Activated CD4-positive, alpha-beta T cell treated with anti-CD3 and anti-CD28 coated beads, Interleukin-2, amount 50 U/mL, for 4 hours (primary cell): ENCODE measurements at places on chromosomes 5 and 9.

- no peak for DNase-seq
Observed at GRCh38 chr9:94990897-94991561, 264.5 kb downstream of the AOPEP start.

DNA sequence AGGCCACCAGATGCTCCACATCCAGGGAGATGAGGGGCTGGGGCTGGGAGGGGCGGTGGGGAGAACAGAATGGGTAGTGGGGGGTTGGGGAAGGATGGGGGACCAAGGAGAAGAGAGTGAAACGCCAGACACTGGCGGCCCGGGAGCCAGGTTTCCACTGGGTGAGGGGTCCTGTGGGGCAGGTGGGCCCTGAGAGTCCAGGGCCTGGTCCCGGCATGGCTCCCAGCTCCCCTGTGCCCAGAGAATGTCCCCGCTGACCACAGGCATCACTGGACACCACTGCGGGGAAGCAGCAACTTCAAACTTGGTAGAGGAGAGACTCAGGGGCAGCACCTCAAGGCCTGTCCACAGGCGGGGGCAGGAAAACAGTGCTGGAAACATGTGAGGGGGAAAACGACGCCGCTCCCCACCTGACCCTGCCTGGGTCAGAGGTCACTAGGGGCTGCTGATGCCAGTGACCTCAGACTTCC is 13.2 kb downstream of the NINJ1 start:
- DNase-seq: no peak

DNA sequence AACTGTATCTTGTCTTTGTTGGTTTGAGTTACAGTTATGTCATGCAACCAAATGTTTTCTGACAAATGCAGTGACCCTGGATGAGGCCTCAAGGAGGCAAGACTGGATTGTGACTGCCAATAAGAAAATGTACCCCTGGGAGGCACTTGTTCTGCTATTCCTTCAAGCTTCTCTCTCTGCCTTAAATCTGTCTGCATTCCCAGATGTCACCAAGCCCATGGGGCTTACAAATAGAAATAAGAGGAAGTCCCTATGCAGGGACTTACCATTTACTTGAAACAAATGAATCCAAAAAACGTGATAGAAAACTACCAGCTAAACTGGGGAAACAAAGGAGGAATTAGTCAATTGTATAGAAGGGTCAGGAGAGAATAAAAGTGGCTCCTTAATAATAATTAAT is 8.2 kb upstream of the PARP8 start:
- DNase-seq: no peak

- DNase-seq: no peak
Observed at GRCh38 chr5:102682101-102682647, 72.9 kb upstream of the PAM start.

DNA sequence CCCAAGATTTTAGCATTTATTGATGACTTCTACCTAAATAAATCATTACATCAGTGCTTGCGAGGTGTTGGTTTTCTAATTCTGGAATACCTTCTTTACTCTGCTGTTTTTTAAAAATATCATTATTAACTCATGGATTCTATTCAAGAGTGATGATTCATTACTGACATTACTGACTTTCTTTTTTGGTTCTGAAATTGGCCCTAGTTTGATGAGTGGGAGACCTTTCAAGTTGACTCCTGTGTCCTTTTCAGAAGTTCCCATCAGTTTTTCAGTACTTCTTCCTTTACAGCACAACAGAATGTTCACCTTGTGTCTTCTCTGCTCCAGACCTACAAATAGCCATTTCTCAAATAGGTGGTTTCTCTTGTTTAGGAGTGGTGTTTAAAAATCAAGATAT is 114.1 kb downstream of the PCSK5 start:
- no peak for DNase-seq

DNA sequence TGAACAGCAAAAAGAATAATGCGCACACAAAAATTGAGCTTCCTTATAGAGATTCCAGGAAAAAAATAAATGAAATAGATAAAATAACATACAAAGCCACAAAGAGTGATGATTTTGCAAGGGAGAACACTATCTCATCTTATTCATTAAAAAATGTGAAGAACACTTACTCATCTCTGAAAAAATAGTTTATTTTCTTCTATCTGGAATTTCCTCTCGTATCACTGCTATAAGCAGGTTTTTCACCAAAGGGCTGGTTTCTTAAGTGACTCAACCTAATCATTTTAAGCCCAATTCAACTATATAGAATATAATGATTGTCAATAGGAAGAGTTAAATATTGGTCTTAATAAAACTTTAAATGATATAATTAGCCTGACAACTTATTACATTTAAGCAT is 504.9 kb downstream of the NR2F1-AS1 start:
- DNase-seq: no peak

DNA sequence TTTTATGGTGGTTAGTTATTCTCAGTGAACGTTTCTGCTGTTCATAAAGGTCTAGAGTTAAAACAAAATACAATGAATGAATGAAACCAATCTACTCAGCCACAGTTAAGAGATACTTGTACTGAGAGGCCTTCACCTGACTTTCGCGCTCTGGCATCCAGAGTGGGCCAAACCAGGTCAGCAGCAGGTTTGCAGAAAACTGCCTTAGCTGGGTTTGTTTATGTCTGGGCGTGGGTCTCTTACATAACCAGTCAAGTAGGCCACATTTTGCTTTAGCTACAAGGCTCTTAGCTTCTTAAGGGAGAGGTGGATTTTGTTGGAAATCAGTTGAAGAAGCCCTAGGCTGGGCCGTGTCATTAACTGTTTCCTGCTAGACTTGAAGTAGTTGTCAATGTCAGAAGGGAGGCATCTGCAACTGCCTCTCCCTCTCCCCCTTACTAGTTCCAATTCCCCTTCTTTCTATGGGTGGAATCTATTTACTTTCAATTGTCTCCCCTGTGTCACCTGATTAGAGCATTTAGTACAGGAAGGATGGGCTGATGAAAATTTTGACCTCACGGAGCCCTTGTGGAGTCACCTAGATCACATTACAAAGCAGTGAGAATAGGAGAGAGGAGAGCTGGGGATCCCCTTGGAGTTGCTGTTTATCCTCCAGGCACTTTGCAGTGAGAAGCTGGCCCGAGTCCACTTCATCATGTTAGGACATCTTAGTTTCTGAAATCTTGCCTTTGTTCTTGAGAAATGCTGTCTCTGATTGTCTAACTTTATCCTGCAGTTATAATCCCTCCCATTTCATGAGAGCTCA is 200.5 kb downstream of the ARHGEF28 start:
- DNase-seq: no peak

DNA sequence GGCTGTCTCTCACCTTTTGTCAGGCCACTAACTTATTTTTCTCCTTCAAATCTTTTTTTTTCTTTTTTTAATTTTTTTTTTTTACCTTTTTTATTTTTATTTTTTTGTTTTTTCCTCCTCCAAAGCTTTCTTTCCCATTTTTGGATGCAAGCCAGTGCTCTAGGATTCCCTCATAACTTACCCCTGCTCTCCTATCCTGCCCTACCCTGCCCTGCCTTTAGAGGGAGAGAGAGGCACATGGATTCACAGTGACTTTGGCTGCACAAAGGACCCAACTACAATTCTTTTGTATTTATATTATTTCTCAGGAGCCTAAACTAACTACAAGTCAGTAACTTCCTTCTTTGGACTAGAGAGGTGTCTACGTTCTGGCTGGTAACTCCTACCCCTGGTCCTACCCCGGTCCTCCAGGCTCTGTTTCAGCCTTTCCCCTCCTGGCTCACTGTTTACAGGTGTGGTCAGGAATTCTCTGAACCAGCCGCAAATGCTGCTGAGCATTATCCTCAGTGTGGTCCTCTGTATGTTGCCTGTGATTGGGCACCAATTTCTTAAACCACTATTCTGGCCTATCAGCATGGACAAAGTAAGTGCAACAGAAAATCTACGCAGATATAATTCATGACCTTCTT is 8.4 kb upstream of the RUSC2 start:
- DNase-seq: peak; percentile 9

GRCh38 chr5:173720286-173720952 is 104.0 kb upstream of the BOD1 start:
- DNase-seq: no peak

GRCh38 chr5:178204935-178205748 is 809 bp downstream of the HNRNPAB start:
- peak; percentile 63 for DNase-seq

GRCh38 chr9:122158202-122158601 is 1.4 kb downstream of the NDUFA8 start:
- peak; percentile 3 for DNase-seq

DNA sequence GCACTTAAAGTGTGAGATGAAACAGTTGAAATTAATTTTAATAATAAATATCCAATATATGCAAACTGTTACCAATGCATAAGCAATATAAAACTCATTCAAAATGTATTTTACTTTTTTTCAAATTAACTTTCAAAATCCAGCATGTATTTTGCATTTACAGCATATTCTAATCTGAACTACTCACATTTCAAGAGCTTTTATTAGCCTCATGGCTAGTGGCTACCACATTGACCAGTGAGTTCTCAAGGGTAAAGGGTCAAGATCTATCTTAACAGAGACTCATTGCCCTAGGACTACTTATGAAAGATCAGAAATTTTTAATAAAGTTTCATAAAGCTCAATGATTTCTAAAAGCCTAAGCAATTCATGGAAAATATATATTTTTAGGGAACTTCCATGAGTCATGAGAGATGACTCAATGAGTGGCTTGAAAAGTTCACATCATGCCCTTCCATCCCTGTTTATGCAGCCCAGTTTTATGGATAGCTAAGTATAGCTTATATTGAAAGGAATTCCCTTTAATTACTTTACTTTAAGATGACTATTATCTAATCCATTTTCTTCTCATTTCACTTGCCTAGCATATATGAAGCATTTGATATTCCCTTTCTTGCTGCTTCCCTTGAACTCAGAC is 608.6 kb downstream of the SLCO4C1 start:
- no peak for DNase-seq

DNA sequence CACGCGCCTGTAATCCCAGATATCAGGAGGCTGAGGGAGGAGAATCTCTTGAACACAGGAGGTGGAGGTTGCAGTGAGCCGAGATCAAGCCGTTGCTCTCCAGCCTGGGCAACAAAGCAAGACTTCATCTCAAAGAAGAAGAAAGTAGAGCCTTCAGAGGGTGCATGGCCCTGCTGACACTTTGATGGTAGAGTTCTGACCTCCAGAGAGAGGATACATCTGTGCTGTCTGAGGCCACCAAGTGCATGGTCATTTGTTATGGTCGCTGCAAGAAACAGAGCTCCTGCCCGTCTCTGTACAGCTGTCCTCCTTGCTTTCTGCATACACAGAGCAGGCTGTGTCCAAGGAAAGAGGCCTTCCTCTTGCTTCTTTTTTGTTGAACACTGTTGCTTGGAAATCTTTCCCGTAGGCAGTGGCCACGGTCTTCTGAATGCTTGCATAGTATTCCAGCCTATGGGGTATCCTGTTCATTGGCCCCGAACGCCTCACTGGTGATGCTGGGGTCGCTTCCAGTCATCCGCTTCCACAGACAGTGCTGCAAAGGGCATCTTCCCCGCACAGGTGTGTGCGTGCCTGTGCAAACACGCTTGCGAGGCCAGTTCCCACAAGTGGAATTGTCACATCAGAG is 36.8 kb upstream of the UNC5A start:
- DNase-seq: no peak

DNA sequence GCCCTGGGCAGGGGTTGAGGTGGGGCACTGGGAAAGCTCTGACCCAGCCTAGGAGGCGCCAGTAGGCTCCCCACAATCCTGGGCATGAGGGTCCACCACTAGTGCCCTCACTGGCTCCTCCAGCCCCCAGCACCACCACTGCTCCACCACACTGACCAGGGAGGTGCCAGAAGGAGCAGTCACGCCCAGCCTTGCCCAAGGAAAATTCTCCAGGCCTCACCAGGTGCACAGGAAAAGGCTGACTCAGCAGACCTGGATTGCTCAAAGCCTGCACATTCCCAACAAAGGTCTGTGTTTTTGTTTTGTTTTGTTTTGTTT is 62.9 kb downstream of the ZNF354C start:
- DNase-seq: no peak

- peak; percentile 15 for DNase-seq
Observed at GRCh38 chr9:98256756-98257155, 1.3 kb upstream of the TBC1D2 start.

- no peak for DNase-seq
Observed at GRCh38 chr9:80664327-80665210, 1024.8 kb downstream of the TLE1 start.

GRCh38 chr5:5950658-5951057 is 427.7 kb downstream of the MED10 start:
- no peak for DNase-seq
